LHCN-M2 (cell line): ENCODE measurements at places on chromosomes 7 and 10. TPM values are rescaled to one million over a fixed set of nuclear protein-coding genes. Genes with fewer than 3 reads are reported as not detected.

DNA sequence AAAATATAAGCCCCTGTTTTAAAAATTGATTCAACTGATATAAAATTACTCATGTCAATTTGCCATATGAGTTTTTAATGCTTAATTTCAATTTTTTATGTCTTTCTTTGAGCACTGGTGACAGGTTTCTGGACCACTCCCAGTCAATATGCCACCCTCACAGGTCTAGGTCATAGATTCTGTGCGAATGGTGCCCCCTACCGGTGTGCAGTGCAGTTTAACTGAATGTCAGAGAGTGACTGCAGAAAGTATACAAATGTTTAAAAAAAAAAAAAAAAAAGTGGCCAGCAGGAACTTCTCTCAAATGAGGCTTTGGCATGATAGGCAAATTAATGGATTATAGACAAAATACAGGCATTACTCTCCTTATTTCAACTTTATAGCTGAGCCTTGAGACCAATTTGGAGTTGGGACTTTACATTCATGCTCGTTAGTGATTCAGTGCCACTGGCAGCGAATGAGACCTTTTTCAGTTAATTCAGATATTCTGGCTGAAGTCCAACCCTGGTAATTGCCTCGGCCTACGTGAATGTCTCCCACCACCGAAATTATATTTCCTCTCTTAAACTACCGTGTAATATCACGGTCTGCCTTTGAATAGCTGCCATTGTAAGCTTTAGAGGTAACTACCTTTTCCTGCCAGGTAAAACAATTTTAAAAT is 427.6 kb downstream of the PHTF2 start:
- peak; percentile 61 for DNase-seq

MLXIPL gene
- 0.13 and 0.63 TPM in 2 replicates for total RNA-seq

DNA sequence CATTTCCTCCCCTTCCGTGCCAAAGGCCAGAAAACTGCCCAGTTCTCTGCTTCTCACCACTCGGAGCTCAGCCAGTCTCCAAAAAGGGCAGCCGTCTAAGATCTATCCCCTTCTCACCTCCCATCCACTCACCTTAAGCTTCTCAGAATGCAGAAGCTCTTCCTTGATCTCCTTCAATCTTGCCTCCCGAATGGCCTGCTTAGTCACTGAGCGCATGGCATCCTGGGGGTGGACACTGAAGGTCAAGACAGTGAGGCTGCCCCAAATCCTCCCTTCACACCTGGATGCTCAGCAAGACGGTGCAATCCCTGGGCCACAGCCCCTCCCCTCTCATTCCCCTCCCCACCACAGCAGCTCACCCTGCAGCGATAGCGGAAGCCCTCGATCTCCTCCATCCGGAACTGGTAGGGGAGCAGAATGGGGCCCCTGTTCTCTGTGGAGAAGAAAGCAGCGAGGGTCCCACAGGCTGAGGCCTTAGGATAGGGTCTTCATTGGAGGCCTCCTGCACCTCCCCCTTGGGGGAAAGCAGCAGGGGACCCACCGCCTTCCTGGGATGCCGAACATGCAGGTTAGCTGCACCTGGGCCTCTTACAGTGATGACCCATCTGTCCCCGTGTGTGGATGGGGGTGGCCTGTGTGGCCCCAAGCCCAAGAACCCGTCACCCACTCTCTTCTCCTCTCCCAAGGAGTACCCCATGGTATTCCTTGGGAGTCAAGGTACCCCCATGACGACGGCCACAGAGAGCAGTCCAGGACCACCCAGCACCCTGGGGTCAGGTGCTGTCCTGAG is 4.7 kb downstream of the DDX56 start:
- no peak for DNase-seq

NUTM2E gene
- total RNA-seq = 0.06 TPM in 1 of 2 replicates, not detected in the other

GRCh38 chr10:98620503-98620902 is 173.8 kb upstream of the HPS1 start:
- DNase-seq = no peak
